ENCODE measurements at places on chromosomes 2 and 18.

DNA sequence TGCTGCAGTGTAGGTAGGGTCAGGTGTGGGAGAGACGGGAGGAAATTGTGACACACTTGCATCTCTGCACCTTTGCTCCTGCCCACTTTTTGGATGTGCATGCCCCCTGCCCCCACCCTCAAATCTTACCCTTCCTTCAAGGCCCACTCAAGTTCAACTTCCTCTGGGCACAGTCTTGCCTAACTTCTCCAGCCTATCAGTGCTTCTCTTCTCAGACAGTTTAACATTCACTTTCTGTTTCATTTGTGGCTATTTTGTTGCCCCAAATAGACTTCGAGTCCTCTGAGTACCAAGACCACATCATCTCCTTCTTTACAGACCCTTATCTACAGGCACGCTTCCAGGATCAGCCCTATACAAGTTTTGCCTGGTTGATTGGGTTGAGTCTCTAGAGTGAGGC lies 2.7 kb downstream of the ST8SIA5 start:
- H3K27me3 ChIP-seq = no peaks in the 10 kb centered on the region
- no peak overlapping the region for H3K27ac ChIP-seq
- no peaks in the 10 kb centered on the region for H3K36me3 ChIP-seq
- H3K4me3 ChIP-seq = no peak overlapping the region
- DNase-seq = no peak

DNA sequence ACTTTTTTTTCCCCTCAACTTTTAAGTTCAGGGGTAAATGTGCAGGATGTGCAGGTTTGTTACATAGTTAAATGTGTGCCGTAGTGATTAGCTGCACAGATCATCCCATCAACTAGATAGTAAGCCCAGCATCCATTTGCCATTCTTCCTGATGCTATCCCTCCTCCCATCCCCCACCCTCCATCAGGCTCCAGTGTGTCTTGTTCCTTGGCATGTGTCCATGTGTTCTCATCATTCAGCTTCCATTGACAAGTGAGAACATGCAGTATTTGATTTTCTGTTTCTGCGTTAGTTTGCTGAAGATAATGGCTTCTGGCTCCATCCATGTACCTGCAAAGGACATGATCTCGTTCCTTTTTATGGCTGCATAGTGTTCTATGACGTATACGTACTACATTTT lies 47.2 kb upstream of the STON1 start:
- peaks cover 10% of the 10 kb centered on the region for H3K36me3 ChIP-seq
- no peak overlapping the region for H3K27ac ChIP-seq
- peaks cover 21% of the 10 kb centered on the region for H3K4me1 ChIP-seq
- DNase-seq = no peak
- H3K4me3 ChIP-seq = no peak overlapping the region

- no peak overlapping the region for H3K27ac ChIP-seq
- H3K36me3 ChIP-seq = no peaks in the 10 kb centered on the region
- H3K4me3 ChIP-seq = no peak overlapping the region
- DNase-seq = no peak
Measured at GRCh38 chr2:198383392-198383791, 579.0 kb downstream of the PLCL1 start.

GRCh38 chr2:214995926-214996670 lies 142.3 kb downstream of the ABCA12 start:
- no peaks in the 10 kb centered on the region for H3K27me3 ChIP-seq
- H3K4me1 ChIP-seq = no peaks in the 10 kb centered on the region
- H3K36me3 ChIP-seq = no peaks in the 10 kb centered on the region
- no peak overlapping the region for H3K4me3 ChIP-seq
- H3K27ac ChIP-seq = no peak overlapping the region
- no peak for DNase-seq

DNA sequence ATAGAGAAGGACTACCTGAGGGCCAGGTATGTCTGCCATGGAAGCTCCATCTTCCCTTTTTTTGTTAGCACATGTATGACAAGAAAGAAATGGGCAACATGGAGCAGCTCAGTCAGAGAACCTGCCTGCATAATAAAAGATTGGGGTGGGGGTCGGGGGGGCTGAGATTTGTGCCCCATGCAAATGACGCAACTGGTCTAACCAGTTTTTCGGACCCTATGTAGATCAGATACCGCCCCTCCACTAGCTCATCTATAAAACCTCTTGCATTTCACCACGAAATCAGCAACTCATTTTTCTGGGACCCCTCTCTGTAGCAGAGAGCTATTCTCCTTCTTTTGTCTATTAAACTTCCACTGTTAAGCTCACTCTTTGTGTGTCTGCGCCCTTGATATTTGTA lies 657.2 kb downstream of the ERBB4 start:
- DNase-seq = no peak
- H3K4me1 ChIP-seq = no peaks in the 10 kb centered on the region
- no peak overlapping the region for H3K27ac ChIP-seq
- H3K27me3 ChIP-seq = no peaks in the 10 kb centered on the region
- H3K36me3 ChIP-seq = no peaks in the 10 kb centered on the region
- H3K4me3 ChIP-seq = no peak overlapping the region

GRCh38 chr2:66237803-66238379 lies 197.0 kb upstream of the MEIS1 start:
- peaks cover 56% of the 10 kb centered on the region for H3K4me1 ChIP-seq
- DNase-seq = no peak
- no peak overlapping the region for H3K4me3 ChIP-seq
- no peaks in the 10 kb centered on the region for H3K27me3 ChIP-seq

- no peak overlapping the region for H3K27ac ChIP-seq
- DNase-seq = no peak
- H3K4me3 ChIP-seq = no peak overlapping the region
- no peaks in the 10 kb centered on the region for H3K4me1 ChIP-seq
- no peaks in the 10 kb centered on the region for H3K27me3 ChIP-seq
- peaks cover 8% of the 10 kb centered on the region for H3K36me3 ChIP-seq
Measured at GRCh38 chr18:58392324-58393000, 236.4 kb downstream of the ALPK2 start.

DNA sequence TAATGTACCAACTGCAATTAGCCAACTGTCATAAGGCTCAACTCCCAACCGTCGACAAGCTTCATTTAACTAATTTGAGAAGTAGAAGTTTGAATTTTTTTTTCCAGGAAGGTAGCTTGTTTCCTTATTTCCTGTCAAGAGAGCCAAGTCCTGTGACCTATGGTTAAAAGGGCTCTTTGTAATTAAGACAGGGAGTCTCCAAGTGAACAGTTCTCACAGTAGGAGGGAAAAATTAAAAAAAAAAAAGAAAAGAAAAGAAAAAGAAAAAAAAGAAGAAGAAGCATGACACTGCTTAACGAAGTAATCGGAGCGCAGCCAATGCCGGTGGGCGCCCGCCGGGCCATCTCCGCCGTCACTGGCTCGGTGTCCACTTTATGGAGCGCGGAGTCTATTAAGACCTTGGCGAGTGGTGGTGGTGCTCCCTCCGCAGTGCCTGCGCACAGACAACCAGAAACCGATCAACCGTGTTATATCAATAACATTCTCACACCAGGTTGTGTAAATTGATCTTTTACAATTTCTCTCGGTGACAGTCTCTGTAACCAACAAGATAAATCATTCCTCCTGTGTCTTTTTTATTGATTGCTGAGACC lies 197.2 kb upstream of the POU3F3 start:
- no peaks in the 10 kb centered on the region for H3K4me1 ChIP-seq
- no peak overlapping the region for H3K27ac ChIP-seq
- no peak for DNase-seq
- no peak overlapping the region for H3K4me3 ChIP-seq
- no peaks in the 10 kb centered on the region for H3K36me3 ChIP-seq
- no peaks in the 10 kb centered on the region for H3K27me3 ChIP-seq

GRCh38 chr2:46943881-46944798 lies 28.5 kb upstream of the MCFD2 start:
- no peak for DNase-seq
- peaks cover 29% of the 10 kb centered on the region for H3K4me1 ChIP-seq
- no peak overlapping the region for H3K4me3 ChIP-seq
- H3K27me3 ChIP-seq = no peaks in the 10 kb centered on the region
- H3K27ac ChIP-seq = peak overlapping the region; percentile 39

DNA sequence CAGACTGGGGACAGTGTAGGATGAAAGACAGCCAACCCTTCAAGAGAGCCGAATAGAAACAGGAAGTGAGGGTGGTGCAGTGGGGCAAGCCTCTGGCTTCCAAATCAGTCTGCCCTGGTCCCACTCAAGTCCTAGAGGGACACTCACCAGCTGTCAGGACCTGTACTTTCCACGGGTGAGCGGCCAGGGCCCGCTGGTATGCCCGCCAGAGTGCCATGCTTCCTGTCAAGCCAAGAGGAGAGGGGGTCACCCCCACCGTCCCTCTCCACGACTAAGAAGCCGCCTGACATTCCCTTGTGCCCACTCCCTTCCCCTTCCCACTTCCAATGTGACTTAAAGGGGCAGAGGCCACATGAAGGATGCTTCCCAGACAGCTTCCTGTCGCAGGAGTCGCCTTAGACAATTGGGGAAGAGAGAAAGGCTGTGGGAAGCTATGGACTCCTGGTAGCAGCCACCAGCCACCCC lies 564 bp downstream of the MPV17 start:
- H3K27me3 ChIP-seq = no peaks in the 10 kb centered on the region
- H3K4me1 ChIP-seq = peaks cover 11% of the 10 kb centered on the region
- peak overlapping the region; percentile 53 for H3K4me3 ChIP-seq
- DNase-seq = peak; percentile 88
- H3K36me3 ChIP-seq = peaks cover 10% of the 10 kb centered on the region
- peak overlapping the region; percentile 94 for H3K27ac ChIP-seq

DNA sequence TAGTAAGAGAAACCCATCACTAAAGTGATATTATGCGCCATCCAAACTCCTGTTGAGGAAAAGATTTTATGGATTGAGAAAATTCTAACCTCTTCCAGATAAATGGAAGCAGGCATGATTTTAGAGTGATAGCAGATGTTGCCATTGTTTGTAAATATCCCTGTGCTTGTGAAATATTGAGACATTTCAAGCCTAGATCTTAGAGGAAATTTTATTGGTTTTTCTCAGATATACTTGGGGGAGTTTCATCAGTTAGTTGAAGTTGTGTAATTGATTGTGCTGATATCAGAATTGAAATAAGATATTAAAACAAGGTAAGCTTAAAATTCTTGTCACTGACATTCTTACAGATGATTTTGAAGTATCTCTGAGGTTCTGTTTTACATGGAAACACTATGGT lies 390.9 kb upstream of the FANCL start:
- no peak overlapping the region for H3K4me3 ChIP-seq
- no peaks in the 10 kb centered on the region for H3K36me3 ChIP-seq
- no peaks in the 10 kb centered on the region for H3K27me3 ChIP-seq
- H3K4me1 ChIP-seq = no peaks in the 10 kb centered on the region

DNA sequence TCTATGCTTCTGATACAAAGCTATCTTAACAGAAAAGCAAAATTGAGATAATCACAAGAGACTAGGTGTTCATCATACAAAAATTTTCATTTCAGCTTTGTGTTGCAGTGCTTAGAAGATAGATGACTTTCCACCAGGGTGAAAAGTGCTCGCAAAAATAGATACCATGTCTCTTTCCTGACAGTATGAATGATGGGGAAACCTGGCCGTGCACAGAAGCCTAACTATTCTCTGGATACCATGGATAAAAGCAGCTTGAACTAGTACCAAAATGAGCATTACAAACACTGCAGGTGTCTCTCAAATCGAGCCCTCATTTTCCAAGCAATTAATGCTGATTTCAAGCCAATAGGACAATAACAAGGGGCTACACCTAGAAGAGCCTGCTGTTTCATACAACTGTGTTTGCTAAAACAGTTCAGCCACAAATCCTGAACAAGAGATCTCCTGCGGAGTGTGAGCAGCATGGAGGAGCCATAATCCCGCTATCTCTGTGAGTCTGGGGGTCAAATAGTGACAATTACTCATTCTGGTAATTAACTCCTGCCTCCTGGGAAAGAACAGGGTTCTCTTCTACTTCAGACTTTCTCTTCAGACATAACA lies 507.6 kb downstream of the PID1 start:
- no peaks in the 10 kb centered on the region for H3K27me3 ChIP-seq
- no peaks in the 10 kb centered on the region for H3K36me3 ChIP-seq
- no peaks in the 10 kb centered on the region for H3K4me1 ChIP-seq
- DNase-seq = no peak
- no peak overlapping the region for H3K4me3 ChIP-seq

DNA sequence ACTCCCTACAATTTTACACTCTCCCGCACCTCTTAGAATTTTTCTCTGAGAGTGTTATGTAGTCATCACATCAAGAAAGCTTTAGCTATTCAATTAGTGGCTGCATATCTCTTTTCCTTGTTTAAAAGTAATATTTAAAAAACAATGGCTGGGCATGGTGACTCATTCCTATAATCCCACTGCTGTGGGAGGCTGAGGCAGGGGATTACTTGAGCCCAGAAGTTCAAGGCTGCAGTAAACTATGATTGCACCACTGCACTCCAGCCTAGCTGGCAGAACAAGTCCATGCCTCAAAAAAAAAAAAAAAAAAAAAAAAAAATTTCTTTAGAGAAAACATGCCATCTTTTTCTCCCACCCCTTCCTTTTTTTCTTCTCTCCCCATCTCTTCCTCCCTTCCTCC lies 44.3 kb downstream of the AQP4 start:
- no peak overlapping the region for H3K4me3 ChIP-seq
- no peaks in the 10 kb centered on the region for H3K4me1 ChIP-seq
- no peak for DNase-seq

GRCh38 chr2:69988086-69988635 lies 26.7 kb upstream of the ASPRV1 start:
- H3K36me3 ChIP-seq = no peaks in the 10 kb centered on the region
- no peak overlapping the region for H3K4me3 ChIP-seq
- H3K27ac ChIP-seq = no peak overlapping the region
- peaks cover 15% of the 10 kb centered on the region for H3K4me1 ChIP-seq
- H3K27me3 ChIP-seq = no peaks in the 10 kb centered on the region
- no peak for DNase-seq

DNA sequence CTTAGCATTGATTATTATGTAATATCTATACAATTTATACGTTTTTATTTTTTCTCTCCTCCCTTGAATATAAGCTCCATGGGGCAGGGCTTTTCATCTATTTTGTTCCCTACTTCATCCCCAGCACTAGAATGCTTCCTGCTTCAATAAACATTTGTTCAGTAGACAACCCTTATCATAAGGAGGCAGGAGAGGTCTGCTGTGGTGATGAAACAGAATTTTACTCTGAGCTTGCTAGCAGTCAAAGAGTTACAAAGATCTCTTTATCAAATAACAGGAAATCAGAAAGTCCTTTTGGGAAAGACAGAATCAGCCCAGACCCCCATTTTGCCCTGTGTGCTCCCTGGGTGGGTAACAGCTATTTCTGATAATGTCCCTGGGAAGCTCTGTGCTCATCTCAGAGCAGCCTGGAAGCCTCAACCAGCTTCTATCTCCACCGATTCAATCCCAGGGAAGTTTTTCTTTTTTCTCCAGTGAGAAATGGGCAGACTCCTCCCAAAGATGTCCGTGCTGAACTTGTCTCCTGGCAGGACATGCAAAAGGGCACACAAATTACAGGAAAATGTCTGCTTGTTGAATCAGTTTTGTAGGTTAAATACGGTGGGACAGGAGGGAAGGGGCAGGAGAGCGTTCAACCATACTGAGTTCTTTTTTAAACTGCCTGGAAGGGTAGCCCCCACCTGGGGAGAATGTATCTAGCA lies 84.7 kb upstream of the PKDCC start:
- H3K4me3 ChIP-seq = no peak overlapping the region
- peaks cover 49% of the 10 kb centered on the region for H3K4me1 ChIP-seq
- DNase-seq = no peak
- no peaks in the 10 kb centered on the region for H3K36me3 ChIP-seq

All from thyroid gland (tissue), 4 donors.